AML-193 (cell line): ENCODE measurements at places on chromosomes 3 and 15.
A peak's percentile ranks its signal among the peaks of the same experiment; 100 is the strongest.

- DNase-seq = no peak
Measured at GRCh38 chr15:47806008-47806407, 88.7 kb downstream of the SEMA6D start.

- DNase-seq = no peak
Measured at GRCh38 chr15:96412045-96412905, 81.8 kb downstream of the NR2F2 start.

DNA sequence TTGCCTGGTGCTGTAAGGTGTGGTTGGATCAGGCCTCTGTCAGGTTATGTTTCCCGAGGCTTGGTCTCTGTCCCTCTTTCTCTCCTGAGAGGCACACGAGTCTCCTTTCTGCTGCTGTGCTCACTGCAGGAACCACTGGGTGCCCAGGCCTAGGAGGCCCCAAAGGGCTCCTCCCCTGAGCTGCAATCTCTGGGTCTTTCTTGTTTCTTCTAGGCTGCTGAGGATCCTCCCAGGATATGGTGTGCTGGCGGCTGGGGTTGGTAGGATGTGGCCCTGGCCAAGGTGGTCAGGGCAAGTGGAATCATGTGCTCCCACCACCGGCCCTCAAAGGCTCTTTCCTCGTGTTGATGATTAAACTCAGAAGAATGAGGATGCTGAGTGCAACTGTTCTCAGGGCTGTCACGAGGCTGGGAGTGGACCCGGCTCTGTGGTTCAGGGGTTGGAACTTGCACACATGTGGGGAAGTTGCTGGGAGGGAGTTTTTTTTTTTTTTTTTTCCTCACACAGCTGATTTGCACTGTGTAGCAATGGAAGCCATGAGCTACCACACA lies 43.6 kb upstream of the CTSH start:
- DNase-seq = peak; percentile 47

DNA sequence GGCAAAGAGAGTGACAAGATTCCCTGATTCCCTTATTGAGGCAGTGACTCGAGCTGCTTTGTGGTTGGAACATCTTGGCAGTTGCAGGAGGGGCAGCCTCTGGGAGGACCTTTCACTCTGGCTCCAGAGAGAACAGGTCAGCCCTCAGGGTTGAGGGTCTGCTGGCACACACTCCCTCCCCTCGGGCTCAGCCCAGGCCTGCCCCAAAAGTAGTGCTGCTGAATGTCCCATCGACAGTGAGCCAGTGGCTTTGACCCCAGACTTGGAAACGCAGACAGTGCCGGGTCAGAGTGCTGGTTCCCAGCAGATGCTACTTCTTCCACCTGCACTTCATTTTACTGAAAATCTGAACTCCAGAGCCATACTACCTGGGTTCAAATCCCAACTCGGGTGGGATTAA lies 25.6 kb upstream of the ATP2B2 start:
- DNase-seq = no peak

- no peak for DNase-seq
Measured at GRCh38 chr3:125152951-125153350, 59.6 kb downstream of the SLC12A8 start.

DNA sequence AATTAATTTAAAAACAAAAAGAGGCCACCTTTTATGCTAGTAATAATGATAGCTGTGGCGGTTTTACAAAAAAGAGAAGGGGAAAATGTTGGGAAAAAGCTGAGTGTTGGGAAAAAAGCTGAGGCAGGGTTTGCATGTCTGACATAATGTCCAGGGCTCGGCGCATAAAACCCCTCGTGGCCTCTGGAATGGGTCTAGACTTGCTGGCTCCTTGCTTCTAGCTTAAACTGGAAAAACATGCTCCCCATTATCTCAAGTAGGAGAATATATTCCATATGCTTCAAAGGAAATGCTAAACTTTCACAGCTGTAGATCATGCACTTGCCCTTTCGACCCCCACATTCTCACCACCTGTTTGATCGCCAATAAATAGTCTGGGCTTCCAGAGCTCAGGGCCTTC lies 53.0 kb downstream of the CYP19A1 start:
- no peak for DNase-seq

GRCh38 chr3:136008732-136009470 lies 43.4 kb downstream of the PPP2R3A start:
- DNase-seq = no peak

DNA sequence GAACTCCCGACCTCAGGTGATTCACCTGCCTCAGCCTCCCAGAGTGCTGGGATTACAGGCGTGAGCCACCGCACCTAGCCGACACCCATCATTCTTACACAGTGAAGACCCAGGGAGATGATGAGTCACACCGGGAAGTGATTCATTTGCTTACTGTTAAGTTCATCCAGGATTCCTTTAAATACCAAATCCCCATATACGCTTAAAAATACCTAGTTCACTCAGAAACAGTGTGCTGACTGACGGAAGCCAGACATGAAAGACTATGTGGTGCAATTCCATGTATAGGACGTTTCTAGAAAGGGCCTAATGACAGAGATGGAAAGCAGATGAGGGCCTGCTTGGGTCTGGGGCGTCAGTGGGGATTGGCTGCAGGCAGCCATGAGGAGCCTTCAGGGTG lies 75.2 kb downstream of the APBA2 start:
- no peak for DNase-seq

DNA sequence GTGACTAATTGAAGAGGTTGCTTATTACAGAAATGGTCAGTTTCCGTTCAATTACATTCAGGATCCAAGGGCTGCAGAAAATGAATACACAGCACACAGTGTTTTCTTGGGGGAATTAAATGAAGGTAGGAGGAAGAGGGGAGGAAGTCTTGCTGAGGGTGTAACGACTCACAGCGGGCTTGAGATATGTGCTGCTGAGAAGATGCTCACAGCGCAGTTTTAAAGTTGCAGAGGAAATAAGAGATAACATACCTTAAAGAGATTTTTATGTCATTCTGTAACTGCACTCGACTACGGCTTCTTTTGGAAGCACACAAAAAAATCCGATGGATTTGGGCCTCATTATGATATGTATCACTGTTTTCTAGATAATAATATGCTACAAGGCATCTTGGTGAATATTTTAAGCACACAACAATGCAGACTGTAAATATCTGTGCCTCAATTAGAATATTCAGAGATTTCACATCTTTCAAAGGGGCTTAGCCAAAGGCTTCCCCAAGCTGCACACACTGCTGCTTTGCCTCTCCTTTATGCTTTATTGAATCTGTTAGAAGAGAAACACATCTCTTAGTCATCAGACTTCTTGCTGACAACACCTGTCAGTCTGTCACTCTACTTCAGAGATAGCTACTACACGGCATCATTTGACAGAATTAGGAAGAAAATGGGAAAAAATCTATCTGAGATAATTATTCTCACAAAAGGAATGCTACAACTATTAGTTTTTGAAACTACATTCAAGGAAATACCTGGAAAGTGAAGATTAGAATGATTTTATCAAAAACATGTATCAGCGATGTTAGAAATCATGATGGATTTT lies 773.2 kb downstream of the OTOL1 start:
- DNase-seq = no peak

- no peak for DNase-seq
Measured at GRCh38 chr3:37765591-37766488, 95.8 kb upstream of the CTDSPL start.

DNA sequence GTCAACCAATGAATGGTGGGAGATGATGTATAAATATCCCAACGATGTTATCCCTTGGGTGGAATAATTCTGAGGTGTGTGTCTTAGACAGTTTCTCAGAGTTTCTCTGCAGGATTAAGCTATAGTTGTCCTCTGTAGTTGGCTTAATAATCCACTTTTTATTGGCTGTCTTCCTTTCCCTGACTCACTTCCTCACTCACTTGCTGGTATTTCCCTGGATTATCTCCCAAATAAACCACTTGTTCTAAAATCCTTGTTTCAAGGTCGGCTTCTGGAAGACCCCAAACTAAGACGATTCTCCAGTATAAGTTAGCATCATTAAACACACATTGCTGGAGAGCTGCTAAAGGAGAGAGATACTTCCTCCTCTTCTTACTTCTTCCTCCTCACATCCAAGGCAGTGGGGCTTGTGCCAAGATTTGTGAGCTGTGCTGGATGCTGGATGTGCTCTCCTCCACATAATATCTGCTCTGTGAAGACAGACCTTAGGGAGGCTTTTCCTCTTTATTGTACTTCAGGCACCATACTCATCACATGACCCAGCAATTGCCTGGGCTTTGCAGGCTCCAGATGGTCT lies 22.5 kb upstream of the ROPN1 start:
- DNase-seq = no peak

GRCh38 chr3:120052677-120053076 lies 41.6 kb downstream of the GSK3B start:
- no peak for DNase-seq

DNA sequence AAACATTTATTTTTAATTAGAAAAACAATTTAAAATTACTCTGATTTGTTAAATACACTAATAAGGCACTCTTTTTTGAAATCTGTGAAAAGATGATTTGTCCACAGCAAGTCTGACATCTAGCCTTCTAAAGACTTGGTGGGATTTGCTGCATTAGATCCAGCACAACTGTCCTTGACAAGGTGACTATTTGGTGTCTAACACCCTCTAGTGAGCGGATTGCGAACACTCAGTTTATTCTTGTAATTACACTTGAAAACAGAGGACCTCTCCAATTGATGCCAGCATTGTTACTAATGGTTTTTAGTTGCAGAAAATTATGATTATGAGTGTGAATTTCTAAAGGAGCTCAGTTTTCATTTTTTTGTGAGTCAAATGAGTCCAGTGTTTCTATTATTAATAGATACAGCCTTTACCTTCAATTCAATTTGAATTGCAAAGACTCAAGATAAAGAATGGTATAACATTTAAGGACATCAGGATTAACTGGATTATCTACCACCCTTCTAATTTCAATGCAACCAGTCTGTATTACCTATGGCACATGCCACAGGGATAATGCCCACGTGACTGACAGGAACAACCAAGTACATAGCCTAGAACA lies 29.7 kb upstream of the STRIT1 start:
- peak; percentile 74 for DNase-seq

DNA sequence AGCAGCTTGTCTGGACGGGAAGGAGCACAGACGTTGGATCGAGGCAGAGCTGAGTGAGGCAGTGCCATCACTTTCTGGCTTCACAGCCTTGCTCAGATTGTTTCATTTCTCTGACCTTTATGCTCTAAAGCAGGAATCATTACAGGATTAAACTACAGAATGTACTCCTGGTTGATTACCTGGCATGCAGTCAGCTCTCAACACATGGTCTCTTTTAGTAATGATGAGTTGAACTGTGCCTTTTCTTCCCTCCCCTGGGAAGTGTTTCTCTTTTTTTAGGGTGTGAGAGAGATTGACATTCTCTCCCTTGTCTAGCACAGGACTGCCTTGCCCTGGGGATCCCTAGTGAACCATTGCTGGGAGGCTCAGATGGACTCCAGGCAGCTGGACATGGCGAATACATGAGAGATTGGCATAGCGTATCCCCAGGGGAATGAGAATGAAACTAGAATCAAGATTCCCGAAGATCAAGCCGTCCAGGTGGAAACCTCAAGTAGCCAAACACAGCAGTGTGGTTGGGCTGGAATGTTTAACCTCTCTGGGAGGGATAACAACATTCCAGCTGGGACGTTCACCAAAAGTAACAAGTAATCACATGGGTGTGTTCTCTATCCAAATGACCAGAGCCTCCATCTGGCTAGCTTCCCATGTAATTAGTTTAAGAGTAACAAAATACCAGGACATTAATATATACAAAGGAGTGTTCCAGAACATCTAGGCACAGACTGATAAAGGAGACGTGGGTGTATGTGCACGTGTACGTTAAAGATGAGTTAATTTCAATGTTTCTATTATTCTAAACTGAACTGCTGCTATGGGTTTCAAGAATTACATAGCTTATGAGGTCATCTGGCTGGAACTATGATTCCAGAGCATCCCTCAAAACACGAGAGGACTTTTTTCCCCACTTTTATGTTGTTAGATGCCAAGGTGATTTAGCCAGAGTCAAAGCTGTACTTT lies 118.6 kb upstream of the NR2E3 start:
- DNase-seq = no peak

DNA sequence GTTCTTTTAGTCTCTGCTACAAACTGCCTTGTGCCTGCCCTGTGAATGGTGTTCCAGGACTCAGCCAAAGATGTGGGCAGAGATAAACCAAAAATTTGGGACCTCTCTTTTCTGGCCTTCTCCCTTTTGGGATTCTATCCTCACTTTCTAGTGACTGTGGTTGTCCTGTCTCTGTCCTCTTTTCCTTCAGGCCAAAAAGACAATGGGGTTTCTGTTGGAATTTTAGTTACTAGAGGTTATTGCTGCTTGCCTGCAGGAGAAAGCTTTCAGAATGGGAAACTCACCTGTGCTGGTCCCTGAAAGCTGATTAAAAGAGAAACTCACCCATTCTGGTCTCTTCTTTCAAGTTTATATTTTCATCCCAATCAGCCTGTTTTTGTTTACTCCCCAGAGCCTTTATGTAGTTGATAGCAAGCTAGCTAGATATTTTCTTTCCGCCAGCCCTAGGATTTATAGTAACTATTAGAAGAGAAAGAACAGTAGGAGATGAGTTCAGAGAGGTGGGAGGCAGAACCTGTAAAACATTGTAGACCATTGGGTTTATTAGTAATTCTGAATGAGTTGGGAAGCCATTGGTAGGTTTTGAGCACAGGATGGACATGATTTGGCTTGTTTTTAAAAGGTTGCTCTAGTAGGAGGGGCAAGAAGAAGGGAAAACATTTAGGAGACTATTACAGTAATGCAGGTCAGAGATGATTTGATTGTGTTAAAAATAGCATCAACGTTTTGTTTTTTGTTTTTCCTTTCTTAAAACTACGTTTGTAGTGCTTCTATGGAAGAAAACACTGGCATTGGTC lies 138.9 kb downstream of the TCF12 start:
- DNase-seq = no peak

GRCh38 chr3:119402791-119403190 lies 60.6 kb downstream of the TMEM39A start:
- DNase-seq = no peak

- no peak for DNase-seq
Measured at GRCh38 chr3:113249601-113250000, 38.2 kb downstream of the BOC start.

- DNase-seq = no peak
Measured at GRCh38 chr3:31829826-31830426, 151.1 kb downstream of the OSBPL10 start.

GRCh38 chr3:161295325-161295724 lies 74.2 kb downstream of the NMD3 start:
- peak; percentile 15 for DNase-seq

DNA sequence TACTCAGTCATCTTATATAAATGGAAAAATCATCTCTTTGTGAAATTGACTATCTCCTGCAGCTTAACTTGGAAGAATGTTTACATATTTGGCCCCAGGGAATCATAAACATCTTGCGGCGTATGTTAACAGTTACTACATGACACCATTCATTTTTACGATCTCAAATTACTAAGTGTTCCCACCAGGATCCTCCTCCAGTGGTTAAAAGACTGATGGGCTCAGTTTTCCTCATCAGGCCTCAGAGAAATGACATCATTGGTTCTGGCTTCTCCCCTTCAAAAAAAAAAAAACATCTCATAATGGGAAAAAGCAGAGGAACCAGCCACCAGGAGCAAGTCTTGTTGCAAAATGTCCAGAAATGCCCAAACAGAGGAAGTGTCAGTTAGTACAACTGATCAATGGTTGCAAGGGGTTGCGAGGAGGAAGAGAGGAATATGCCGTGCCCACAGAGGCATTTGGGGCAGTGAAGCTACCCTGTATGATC lies 70.5 kb upstream of the LIPC start:
- peak; percentile 43 for DNase-seq

GRCh38 chr3:156816091-156816793 lies 9.9 kb upstream of the LEKR1 start:
- DNase-seq = no peak

- DNase-seq = peak; percentile 70
Measured at GRCh38 chr15:73950831-73951561, 24.7 kb downstream of the LOXL1 start.

GRCh38 chr3:114155370-114155821 lies 23.5 kb downstream of the DRD3 start:
- DNase-seq = peak; percentile 64
